Fibroblast of skin of right biceps (primary cell): ENCODE measurements at places on chromosomes 1 and 21.

GRCh38 chr1:43237121-43237520 lies 32.7 kb upstream of the TMEM125 start:
- DNase-seq = peak; percentile 10

GRCh38 chr1:215210167-215210566 lies 127.6 kb downstream of the KCNK2 start:
- DNase-seq = no peak

DNA sequence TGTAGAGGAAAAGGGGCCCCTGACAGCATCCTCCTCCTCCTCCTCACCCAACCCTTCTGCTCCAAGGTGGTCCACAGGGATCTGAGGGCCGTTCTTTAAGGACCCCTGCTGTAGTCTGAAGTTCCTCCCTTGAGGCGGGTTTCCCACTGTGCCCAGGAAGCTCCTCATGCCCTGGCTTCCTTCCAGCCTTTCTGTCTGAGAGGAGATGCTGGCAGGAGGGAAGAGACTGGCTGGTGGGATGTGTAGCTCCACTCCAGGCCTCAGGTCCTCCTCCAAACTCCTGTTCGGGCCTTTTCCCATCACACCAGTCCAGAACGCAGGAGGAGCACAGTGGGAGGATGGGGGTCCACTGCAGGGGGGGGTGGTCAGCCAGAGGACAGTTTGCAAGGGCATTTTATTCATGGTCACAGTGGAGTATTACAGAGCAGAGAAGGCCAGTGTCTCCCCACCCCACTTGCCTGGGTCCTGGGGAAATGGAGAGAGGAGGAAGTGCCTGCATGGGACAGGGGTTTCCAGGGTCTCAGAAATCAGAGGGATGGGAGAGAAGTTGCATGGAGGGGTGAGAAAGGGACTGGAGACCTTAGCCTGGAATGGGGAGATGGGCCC lies 7.8 kb downstream of the ETV3L start:
- no peak for DNase-seq

DNA sequence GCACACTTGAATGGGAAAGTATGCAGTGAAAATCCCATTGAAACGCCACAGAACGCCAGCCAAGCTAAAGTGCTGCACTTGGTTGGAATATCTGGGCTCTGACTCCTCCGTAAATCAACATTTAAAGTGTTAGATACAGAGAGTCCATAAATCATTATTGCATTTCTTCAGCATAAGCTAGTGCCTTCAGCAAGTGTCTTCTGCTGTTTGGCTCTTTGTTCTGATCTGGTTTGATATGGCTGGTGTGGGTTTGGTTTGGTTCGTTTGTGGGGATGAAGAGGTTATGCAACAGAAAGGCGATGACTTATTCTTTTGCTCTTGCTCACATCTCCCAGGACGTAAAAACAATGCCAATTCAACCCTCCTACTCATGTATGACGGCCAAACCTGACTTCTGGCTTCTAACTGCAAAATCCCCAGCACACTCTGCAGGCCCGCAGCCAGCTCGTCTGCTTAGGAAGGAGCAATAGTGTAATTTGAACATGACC lies 121.8 kb upstream of the ERG start:
- DNase-seq = peak; percentile 77

- DNase-seq = peak; percentile 65
Measured at GRCh38 chr1:78240755-78241154, 195.0 kb downstream of the GIPC2 start.

- peak; percentile 49 for DNase-seq
Measured at GRCh38 chr1:194829492-194829891, 1643.1 kb upstream of the B3GALT2 start.

GRCh38 chr21:35908311-35909078 lies 151.8 kb downstream of the SETD4 start:
- no peak for DNase-seq

DNA sequence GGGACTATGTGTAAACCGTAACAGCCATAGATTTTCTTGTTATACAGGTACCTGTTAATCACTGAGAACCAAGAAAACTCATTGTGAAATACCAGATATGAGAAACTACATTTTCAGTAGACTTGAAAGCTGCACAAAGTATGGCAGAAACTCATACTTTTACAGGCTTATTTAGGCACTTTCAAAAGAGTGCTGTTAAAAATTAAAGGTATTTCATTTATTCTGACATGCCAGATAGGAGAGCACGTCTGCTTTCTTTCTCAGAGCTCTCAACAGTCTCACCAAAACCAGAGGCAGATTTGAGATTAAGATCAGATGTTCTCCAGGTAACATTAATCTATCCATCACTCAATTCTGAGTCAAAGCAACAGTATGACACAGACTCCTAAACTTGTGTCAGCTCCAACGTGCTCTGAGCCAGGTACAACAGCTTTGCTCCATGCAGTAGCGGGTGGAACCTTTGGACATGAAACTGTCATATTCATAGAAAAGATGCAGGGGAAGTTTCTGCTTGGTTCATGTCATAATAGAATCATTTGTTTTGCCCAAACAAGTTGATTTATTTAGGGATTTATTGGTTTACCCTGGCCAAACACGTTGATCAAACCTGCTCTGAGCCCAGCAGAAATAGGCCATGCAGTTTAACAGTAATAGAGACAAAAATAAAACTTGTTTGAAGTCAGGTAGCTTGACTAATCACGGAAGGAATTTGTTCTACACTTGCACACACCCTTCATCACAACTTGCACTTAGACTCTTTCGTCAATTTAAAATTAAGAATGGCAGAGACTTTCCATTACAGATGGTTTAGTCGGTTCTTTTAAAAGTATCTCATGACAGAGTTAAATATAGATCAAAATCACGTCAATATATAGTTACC lies 20.8 kb upstream of the TSNAX start:
- DNase-seq = no peak

DNA sequence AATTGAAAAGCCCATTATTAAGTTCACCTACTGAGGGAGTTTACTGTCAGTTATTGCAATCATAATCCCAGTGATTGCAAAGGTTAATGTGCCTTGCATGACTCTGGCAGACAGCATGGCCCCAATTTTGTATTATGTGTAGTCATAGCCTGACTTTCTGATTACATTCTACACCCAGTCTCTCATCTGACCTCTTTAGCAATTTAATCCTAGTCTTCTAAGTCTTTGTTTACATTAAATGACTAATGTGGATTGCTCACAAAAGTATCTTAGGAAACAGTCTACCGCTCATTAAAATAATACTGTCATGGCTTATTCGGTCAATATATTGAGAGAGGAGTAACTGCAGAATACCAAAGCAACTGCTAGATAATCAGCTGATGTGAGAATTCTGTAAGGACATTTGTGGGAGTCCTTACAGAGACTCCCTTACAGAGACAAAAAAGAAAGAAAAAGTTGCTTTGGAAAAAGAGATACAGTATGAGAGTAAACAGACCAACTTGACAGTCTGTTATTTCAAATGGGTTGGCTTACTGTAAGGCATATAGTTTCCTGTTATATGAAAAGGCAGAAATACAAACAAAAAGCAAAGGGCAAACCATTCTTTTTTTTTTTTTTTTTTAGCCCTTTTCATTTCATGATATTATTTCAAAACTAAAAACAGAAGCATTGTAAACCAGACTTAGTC lies 42.8 kb downstream of the SMG7 start:
- DNase-seq = peak; percentile 82

DNA sequence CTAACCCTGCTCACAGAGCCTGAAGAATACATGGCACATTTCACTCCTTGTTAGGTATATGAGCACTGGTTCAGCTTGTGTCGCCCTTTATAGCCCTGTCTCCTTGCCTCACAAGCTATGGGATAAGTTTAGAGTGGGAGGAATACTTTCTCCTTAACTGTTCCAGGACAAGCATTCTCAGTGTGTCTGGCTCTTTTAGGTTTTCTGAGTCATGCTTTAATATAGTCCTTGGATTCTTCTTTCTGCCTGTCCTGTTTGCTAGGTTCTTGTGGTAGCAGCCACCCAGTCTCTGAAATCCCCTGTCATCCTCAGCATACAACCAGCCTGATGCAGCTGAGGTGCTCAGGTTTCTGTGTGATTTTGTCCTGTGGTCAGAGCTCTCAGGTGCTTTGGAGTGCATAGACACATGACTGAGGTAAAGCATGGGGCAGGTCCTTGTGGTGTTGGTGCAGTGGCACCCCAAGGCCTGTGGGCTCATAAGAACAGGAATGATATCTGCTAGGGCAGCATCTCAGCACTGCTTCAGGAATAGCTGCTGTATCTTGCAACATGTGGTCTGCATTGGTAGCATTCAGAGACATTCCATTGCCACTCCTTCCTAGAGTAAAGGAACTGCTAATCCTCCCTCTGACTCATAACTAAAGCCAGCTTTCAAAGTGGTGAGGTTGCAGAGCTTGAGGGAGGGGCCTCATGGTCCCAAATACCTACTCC lies 14.2 kb upstream of the CASQ2 start:
- DNase-seq = peak; percentile 92

DNA sequence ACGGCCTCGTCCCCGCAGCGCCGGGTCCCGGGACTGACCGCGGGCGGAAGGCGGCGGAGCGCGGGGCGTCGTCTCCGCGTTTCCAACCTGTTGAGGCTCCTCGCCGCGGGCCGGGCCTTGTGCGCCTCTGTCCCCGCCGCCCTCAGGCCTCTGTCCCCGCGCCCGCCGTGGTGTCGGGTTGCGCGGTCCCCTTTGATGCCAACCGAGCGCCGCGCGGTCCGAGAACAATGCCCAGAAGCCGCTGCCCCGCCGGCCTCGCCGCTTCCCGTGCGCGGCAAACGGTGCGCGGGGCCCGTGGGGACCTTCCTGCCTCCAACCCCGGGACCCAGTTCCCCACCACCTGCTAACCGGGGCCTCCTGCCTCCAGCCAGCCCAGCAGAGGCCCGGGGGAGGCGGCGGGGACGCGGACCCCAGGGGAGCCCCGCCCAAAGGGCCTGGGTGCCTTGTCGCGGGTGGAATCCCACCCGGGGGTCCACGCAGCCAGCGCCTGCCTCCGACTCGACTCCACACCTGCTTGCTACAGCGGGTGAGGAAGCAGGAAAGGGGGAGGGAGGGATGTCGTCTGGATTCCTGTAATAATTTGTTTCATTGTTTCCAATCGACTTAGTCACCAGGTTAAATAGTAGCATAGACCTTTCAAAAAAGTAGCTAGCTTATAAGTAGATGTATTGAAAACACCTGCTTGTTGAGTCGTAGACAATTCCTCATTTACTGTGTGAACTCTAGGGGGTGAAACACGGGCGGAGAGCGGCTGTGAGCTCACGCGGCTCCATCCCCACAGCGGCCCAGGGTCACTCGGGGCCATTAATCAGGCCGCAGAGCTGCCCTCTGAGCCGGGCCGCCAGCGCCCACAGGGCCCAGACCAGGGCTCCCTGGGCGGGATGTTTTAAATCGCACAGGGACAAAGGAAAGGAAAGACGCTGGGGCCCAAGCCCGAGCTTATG lies 1.1 kb downstream of the COL18A1 start:
- DNase-seq = no peak

DNA sequence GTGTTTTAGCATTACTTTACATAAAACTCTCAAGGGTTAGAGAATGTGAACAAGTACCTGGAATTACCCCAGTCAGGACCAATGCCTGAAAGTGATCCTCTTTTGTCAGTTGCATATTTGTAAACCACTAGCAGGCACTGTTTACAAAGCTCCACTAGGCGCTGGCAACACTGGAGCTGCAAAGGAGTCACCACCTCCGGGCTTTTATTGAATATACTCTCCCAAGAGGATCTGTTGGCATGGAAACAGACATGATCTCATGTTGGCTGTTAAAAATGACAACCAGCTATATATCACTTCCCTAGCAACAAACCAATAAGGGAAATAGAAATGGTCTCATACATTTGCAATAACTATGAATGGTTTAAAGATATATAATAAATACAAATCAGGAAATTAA lies 116.0 kb downstream of the TTLL7 start:
- peak; percentile 66 for DNase-seq

DNA sequence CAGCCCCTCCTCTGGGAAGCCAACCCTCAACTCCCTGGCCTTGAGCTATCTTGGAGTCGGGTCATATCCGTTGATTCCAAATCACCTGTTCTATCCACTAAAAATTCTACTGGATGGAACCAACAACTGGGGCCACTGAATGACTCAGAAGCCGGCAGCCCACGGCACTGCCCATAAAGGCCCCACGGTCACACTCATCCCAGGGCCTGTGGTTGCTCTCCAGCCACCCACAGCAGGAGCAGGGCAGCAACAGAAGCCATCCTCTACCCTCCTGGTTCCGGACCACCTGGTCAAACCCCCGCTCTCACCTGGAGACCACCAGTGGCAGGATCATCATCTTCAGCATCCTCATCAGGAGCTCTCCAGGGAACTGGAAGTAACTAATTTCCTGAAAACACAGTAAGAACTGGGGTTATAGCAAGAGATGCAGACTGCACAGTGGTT lies 8.4 kb downstream of the SLC1A7 start:
- DNase-seq = no peak

DNA sequence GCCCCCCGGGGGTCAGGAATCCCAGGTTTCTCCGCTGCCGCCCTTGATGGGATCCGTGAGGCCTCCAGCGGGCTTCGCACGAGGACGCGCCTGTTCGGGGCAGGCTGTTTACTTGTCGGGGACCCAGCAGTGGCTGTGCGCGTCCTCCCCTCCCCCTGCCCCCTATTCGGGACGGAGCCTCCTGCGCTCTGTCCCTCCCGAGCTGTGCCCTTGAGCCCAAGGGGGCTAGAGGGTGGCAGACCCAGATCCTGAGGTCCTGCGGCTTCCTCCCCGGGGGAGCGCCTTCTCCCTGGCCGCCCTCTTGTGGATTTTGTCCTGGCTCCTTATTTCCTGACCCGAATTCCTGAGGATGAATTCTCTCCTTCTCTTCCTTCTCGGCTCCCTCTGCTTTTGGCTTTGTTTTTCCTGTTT lies 38.4 kb downstream of the PIK3CD start:
- peak; percentile 24 for DNase-seq

- DNase-seq = no peak
Measured at GRCh38 chr1:183957216-183957830, 80.2 kb downstream of the COLGALT2 start.

- DNase-seq = no peak
Measured at GRCh38 chr1:8315573-8316475, 2.1 kb upstream of the SLC45A1 start.

DNA sequence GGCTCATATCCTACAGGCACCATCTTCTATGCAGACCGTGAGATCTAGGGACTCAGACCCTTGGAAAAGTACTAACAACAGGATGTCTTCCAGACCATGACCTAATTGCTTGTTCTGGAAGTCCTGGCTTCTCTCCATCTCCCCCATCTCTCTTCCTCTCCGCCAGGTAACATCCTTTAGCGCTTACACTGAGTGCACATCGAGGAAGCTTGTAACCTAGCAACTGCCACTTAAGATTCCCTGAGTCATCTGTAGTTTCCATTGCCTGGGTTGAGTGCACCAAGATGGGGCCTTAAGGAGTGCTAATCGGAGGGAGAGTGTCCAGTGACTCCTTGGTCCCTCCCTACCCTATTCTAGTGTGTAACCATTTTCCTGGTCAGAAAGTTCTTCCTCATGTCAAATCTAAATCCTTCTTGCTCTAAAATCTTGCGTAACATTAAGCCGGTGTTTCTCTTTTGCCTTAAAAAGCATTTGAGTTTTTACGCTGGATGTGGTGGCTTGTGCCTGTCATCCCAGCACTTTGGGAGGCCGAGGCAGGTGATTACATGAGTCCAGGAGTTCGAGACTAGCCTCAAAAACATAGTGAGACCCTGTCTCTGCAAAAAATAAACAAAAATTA lies 9.7 kb downstream of the KLHDC8A start:
- peak; percentile 22 for DNase-seq
